ENCODE measurements at places on chromosomes 5 and 9.

DNA sequence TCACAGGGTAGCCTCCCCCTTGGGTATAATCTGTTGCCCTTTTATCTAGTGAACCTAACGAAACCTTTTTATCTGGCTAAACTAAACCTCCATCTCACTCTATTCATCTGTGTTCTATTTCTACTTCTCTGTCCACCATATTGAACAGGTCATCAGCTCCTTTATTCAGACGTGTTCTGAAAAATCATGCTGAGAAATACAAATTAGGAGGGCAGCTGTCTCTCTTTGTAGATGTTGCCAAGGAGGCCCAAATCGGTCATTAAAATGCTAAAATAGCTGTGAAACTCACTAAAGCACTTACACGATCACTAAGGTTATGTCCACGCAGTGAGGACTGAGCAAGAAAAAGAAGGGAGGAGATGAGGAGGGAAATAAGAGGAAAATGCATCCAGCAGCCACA lies 115.6 kb upstream of the RETREG1 start:
- H3K4me3 ChIP-seq, result no peak overlapping the region
- H3K27ac ChIP-seq, result no peak overlapping the region
- no peaks in the 10 kb centered on the region for H3K27me3 ChIP-seq
- H3K4me1 ChIP-seq, result peaks cover 22% of the 10 kb centered on the region

DNA sequence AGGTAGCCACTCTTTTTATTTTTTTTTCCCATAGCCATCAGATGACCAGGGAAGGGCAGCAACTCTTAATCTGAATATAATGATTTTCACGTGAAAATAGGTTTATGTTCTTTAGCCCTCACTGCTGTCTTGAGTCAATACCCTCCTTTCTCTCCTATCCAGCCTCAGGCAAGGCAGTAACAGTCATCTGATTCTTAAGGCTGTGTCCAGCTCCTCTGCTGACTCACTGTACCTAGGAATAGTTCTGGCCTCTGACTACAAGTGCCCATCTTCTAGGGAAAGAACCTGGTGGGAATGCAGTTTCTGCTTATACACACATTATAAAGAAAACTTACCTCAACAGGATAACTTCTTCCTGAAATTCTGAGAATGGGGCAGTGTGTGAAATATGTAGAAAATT lies 30.7 kb downstream of the DHX29 start:
- H3K4me1 ChIP-seq, result no peaks in the 10 kb centered on the region
- H3K27me3 ChIP-seq, result no peaks in the 10 kb centered on the region
- peaks cover 48% of the 10 kb centered on the region for H3K36me3 ChIP-seq
- H3K4me3 ChIP-seq, result no peak overlapping the region
- no peak for DNase-seq

- DNase-seq, result no peak
- no peaks in the 10 kb centered on the region for H3K4me1 ChIP-seq
- no peak overlapping the region for H3K27ac ChIP-seq
- H3K27me3 ChIP-seq, result no peaks in the 10 kb centered on the region
These were observed 383.5 kb downstream of the ARHGEF28 start for GRCh38 chr5:74009502-74009901.

- no peaks in the 10 kb centered on the region for H3K36me3 ChIP-seq
- H3K4me1 ChIP-seq, result no peaks in the 10 kb centered on the region
- DNase-seq, result no peak
- no peak overlapping the region for H3K27ac ChIP-seq
- no peaks in the 10 kb centered on the region for H3K27me3 ChIP-seq
- no peak overlapping the region for H3K4me3 ChIP-seq
These were observed 104.2 kb upstream of the PANK3 start for GRCh38 chr5:168683247-168683926.

DNA sequence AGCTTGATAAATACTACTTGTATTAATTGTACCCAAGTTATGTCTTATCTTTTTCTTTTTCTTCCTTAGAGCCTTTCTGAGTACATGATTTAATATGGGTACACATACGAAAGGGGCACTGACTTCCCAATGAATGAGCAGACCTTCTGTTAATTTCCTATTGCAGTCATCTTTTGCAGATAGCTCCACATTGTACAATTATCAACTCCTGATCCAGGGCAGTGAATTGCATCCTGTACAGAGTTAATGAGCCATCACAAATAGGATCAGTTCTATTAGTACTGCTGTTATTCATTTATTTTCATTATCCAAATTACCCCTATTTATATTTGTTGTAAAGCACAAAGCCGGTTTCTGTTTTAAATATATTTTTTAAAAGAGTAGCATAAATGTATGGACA lies 105.6 kb downstream of the ADAMTSL1 start:
- no peaks in the 10 kb centered on the region for H3K27me3 ChIP-seq
- H3K4me1 ChIP-seq, result no peaks in the 10 kb centered on the region
- H3K36me3 ChIP-seq, result no peaks in the 10 kb centered on the region
- DNase-seq, result no peak
- no peak overlapping the region for H3K27ac ChIP-seq
- no peak overlapping the region for H3K4me3 ChIP-seq

DNA sequence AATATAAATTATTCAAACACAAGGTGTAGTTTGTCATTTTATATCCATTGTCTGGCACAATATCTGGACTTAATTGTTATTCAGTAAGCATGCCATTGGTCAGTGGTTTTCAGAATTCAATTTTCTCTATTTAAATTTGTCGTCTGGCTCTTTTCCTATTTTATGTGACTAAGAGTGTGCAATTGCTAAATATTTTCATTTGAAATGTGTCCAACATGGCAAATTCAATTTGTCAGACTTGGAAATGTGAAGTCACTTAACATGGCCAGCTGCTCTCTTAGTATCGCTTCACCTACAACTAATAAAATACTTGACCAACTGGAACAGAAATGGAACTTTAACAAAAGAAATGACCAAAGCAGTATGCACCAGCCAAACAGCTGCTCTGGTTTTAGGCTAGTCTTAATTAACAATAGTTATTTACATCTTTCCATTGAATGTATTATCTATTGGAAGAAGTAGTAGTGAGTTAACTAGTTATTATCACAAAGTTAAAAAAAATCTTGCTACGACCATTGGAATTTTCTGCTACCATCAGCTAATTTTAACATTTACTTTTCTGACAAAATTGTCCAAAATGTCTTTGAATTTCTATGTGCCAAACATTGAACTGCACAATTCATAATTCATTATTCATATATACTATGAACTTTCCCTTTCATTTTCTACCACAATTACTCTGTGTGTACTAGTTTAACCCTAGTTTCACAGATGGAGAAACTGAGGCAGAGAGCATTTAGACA lies 720.7 kb upstream of the FAM174A start:
- H3K36me3 ChIP-seq, result no peaks in the 10 kb centered on the region
- no peak overlapping the region for H3K4me3 ChIP-seq
- no peak for DNase-seq

DNA sequence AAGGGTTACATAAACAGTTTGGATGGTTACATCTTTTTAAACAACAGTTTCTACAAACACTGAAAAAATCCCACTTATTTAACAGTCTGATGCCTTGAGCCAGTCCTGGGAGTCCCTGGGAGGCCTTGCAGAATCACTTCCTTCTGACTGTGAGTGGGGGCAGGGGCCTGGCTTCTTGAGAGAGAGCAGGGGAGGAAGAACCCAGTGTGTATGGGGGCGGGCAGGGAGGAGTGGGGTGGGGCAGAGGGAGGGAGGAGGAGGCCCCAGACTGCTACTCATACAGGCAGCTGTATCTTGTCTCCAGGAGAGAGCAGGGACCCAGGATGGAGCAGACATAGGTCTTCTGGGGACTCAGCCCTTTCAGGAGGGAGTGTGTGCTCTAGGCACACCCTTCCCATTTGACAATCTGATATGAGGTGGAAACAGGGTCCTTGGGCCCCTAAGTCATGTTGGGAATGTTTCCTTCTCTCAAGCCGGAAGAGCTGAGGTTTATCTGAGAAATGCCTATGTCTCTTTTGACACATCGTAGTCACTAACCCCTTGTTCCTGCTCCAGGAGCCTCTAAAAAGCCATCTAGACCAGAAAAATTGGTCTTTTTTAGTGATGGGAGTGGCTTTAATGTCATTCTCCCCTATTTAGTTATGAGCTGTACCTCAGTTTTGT lies 52.8 kb downstream of the IRF1 start:
- H3K36me3 ChIP-seq, result no peaks in the 10 kb centered on the region
- H3K4me3 ChIP-seq, result no peak overlapping the region
- peaks cover 24% of the 10 kb centered on the region for H3K4me1 ChIP-seq
- peak; percentile 95 for DNase-seq
- H3K27me3 ChIP-seq, result no peaks in the 10 kb centered on the region

DNA sequence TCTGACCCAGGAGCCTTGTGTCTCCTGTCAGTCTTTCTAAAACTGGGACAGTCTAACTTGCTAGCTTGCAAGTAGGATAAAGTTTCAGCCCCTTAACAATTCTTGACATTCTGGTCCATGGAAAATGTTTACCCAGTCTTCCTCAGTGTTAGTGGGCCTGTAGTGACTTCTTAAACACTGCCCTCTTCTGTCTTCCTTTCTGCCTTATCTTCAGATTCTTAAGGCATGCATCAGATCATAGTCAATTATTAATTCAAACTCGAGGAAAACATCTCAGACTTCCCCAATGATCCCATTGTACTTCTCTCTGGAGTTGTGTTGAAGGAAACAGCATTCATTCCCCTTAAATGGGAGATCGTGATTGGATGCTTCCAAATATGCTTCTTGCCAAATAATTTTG lies 1199.8 kb downstream of the DTWD2 start:
- no peak overlapping the region for H3K27ac ChIP-seq
- no peaks in the 10 kb centered on the region for H3K36me3 ChIP-seq
- H3K4me1 ChIP-seq, result no peaks in the 10 kb centered on the region
- H3K27me3 ChIP-seq, result no peaks in the 10 kb centered on the region

DNA sequence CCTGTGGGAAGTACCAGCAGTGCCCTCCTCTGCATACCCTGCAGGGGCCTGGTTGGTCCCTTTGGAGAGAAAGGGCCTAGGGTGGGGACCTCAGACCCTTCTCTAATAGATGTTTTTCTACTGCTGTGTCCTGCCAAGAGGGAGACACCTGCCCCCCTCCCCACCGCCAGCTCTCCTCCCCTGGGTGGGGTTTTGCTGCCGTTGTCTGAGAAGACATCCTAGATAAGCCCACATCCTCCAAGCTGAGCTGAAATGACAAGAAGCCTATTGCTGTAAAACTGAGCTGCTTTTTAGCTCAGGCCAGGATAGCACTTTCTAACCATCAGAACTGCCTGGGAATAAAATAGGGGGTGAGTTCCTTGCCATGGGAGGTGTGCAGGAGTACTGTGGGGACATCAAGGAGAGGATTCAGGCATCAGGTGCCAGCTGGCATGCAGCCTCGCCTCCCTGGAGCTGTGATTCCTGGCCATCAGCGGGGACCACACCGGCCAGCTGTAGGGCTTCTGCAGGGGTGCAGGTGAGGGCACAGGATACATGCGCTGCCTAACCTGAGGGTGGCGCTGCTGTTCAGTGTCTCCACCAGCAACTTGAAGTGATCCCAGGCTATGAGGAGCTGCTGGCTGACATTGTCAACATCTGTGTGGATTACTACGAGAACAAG lies 37.9 kb downstream of the CYFIP2 start:
- no peaks in the 10 kb centered on the region for H3K27me3 ChIP-seq
- peaks cover 18% of the 10 kb centered on the region for H3K36me3 ChIP-seq
- H3K4me3 ChIP-seq, result no peak overlapping the region
- H3K4me1 ChIP-seq, result no peaks in the 10 kb centered on the region
- DNase-seq, result no peak

DNA sequence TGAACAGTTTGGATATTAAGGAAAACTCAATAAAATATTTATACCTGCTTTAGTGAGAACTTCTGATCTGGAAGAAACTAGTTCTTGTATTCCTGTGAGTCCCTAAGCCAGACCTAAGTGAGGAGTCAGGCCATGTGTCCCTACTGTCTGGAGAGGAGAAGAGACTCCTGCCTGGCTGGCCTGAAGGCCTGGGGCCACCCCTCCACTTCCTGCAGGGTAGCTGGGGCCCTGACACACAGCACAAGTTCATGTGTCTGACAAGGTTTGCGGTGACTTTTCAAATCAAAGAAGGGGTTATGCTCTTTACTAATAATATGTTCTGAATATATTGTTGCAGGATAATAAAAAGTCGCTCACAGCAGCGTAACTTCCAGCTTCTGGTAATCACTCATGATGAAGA lies 16.1 kb upstream of the IL13 start:
- H3K27me3 ChIP-seq, result no peaks in the 10 kb centered on the region
- H3K36me3 ChIP-seq, result peaks cover 52% of the 10 kb centered on the region
- H3K4me3 ChIP-seq, result no peak overlapping the region
- no peak for DNase-seq
- no peak overlapping the region for H3K27ac ChIP-seq

DNA sequence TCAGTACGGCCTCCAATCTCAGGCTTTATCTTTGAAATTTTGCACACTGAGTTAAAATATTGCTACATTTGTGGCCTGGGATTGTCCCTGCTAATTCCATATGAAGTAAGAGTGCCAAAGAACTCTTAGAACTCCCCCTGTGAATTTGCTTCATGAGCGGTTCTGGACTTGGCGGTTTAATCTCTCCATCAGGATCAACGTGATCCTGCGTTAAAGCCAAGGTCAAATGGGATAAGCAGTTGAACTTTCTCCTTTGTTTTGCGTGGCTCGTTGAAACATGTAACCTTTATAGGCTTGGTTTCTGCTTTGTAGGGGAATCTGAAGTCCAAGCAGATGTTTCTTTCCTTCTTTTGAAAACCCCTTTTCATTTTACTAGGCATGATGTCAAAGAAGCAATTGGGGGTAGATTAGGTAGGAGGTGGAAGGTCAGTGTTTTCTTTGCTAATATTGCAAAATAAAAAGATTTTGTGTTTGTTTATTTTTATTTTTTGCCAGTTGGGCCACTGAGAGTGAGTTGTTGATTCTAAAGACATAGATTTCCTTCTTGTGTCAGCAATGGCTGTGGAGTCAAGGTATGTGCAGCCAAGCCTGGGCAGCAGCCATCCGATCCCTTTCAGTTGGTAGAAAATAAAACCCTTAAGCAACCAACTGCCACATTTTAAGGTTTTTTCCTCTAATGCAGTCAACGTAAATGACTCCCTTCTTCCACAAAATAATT lies 390.8 kb downstream of the NNT start:
- no peaks in the 10 kb centered on the region for H3K27me3 ChIP-seq
- H3K27ac ChIP-seq, result no peak overlapping the region
- no peak for DNase-seq

DNA sequence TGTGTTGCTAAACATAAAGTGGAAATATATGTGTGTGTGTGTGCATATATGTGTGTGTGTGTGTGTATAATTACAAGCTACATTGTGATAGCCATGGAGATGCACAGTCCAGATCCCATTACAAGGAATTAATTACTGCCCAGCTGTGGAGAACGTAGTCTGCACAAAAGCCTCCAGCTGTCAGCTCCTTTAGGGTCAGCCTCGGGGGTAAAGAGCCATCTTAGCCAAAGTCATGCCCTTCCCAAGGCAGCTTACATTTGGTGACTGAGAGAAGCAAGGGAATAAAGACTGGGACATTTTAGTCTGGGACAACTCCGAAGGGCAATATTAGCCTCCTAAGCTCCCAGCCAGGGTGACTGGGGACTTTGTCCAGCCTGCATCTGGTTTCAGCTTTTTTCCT lies 21.9 kb upstream of the FOCAD start:
- H3K4me1 ChIP-seq, result no peaks in the 10 kb centered on the region
- H3K4me3 ChIP-seq, result no peak overlapping the region
- DNase-seq, result no peak
- no peaks in the 10 kb centered on the region for H3K36me3 ChIP-seq

DNA sequence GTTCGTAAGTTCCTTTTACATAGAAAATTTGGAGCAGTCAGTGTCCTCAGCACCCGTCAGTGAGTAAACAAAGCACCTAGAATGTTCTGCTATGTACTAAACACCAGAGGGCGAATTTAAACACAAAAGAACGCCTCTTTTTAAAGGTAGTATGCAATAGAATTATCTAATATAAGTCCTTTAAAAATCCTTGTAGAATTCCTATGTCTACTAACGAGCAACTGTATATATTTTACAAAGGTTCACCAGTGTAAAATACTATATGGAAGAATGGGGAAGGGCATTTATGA lies 499 bp upstream of the TMEM232 start:
- H3K36me3 ChIP-seq, result no peaks in the 10 kb centered on the region
- no peaks in the 10 kb centered on the region for H3K4me1 ChIP-seq
- no peak overlapping the region for H3K27ac ChIP-seq
- peak overlapping the region; percentile 51 for H3K4me3 ChIP-seq

Measured in kidney (tissue), 22 donors.